ENCODE measurements at places on chromosomes 7 and 10. TPM values are rescaled to one million over a fixed set of nuclear protein-coding genes. Genes with fewer than 3 reads are reported as not detected.

The NEUROD6 gene
- 0.04 TPM for total RNA-seq

GRCh38 chr7:152014722-152015121 is 10.8 kb upstream of the GALNT11 start:
- DNase-seq: no peak
- H3K36me3 ChIP-seq: no peaks in the 10 kb centered on the region
- H3K27ac ChIP-seq: no peak overlapping the region
- H3K4me3 ChIP-seq: no peak overlapping the region

DNA sequence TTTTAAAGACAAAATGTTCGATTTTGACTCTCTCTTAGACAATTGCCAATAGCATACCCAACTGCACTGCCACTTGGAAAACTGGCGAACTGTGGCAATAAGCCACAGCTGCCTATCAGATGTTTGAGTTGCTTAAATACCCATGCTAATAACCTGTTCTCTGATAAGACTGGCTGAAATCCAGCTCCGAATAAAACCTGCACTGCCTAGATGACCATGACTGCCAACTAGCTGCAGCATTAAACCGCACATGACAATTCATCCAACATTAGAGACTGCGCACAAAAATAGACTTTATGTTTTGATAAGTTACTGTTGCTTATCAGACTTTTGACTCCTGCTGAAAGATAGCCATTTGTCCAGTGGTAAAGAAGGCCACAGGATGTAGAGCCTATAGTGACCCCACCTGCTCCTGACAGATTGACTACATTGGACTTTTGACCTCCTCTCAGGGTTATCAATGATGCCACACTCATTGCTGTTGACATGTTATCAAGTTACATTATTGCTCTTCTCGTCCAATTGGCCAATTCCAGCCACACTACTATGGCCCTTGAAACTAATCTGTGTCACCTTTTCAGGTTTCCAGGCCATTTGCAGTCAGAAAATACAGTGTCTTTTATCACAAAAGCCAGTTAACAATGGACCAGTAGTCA is 299.0 kb downstream of the HGF start:
- no peak overlapping the region for H3K27ac ChIP-seq
- peaks cover 6% of the 10 kb centered on the region for H3K4me1 ChIP-seq
- no peak for DNase-seq
- no peak overlapping the region for H3K4me3 ChIP-seq

DNA sequence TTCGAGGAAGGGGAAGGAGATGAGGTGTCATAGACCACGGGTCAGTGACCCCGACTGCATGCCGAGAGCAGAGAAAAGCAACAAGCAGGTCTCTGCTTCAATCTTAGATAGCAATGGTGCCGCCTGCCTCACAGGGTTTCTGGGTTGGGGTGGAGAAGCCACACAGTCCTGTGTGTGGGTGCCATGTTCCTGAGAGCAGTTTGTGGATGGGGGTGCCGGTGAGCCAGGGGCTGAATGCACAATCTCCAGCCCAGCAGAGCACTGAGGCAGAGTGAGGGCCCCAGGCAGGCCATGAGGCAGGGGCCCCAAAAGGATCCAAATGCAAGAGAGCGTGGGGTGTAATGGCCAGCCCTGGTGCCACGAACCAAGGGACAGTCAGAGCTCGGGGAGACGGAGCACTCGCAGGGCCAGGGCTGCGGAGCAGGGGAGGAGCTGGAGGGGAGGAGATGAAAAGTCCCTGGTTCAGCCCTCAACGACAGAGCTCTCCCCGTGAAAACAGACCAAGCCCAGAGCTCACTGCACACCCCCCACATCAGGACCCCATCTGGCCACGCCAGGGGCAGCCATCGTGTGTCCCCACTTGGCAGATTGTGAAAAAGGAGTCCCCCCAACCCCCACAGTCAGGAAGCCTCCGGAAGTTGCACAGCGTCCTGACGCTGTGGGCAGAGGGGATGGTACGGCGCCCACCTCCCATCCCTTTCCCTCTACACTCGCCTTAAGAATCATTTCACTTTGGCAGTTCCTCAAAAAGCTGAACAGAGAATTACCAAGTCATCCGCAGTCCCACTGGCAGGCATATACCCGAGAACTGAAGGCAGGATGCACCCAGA is 19.9 kb downstream of the WDR86 start:
- no peak for DNase-seq
- H3K4me3 ChIP-seq: no peak overlapping the region
- peaks cover 16% of the 10 kb centered on the region for H3K4me1 ChIP-seq
- H3K36me3 ChIP-seq: no peaks in the 10 kb centered on the region

The FAM24B gene
- 2.3 TPM for total RNA-seq

The SMO gene
- 35.9 TPM for total RNA-seq

GRCh38 chr10:102523250-102524029 is 19.7 kb downstream of the SUFU start:
- no peak overlapping the region for H3K4me3 ChIP-seq
- no peaks in the 10 kb centered on the region for H3K27me3 ChIP-seq
- H3K36me3 ChIP-seq: peaks cover 9% of the 10 kb centered on the region
- no peak overlapping the region for H3K27ac ChIP-seq
- H3K4me1 ChIP-seq: peaks cover 4% of the 10 kb centered on the region

- no peak overlapping the region for H3K27ac ChIP-seq
- H3K4me3 ChIP-seq: no peak overlapping the region
- no peak for DNase-seq
- peaks cover 2% of the 10 kb centered on the region for H3K4me1 ChIP-seq
Measured at GRCh38 chr7:136131304-136131630, 154.1 kb upstream of the MTPN start.

DNA sequence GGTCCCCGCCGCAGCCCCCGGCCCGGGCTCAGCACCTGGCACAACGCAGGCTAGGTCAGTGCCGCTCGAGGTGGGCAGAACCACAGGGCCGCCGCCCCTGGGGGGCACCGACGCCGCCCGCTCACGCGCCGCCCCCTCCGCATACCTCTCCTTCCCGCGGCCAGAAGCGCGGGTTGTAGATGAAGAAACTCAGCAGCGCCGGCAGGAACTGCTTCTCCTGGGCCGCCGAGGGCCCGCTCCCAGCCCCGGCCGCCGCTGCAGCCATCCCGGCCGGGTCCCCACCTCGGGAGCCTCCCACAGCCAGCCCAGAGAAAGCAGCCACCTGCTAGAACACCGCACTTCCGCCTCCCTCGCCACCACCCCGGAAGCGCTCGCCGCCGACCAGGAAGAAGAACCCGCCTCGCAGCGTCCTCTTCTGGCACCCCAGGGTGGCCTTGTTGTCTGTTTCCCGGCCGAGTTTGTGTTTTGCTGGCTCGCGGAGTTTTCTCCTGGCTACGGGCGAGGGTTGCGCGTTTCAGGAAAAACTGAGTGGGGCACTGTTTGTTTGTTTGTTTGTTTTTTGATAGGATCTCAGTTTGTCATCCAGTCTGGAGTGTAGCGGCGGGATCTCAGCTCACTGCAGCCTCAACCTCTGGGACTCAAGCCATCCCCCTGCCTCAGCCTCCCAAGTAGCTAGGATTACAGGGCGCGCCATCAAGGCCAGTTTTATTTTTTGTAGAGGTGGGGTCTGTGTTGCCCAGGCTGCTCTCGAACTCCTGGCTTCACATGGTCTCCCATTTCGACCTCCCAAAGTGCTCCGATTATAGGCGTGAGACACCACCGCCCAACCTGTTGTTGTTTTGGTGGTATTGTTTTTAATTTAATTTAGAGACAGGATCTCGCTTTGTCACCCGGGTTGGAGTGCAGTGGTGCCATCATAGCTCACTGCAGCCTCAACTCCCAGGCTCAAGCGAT is 17.7 kb downstream of the OCM2 start:
- no peaks in the 10 kb centered on the region for H3K27me3 ChIP-seq
- peaks cover 5% of the 10 kb centered on the region for H3K4me1 ChIP-seq
- H3K27ac ChIP-seq: no peak overlapping the region
- H3K36me3 ChIP-seq: no peaks in the 10 kb centered on the region
- H3K4me3 ChIP-seq: peak overlapping the region; percentile 72

DNA sequence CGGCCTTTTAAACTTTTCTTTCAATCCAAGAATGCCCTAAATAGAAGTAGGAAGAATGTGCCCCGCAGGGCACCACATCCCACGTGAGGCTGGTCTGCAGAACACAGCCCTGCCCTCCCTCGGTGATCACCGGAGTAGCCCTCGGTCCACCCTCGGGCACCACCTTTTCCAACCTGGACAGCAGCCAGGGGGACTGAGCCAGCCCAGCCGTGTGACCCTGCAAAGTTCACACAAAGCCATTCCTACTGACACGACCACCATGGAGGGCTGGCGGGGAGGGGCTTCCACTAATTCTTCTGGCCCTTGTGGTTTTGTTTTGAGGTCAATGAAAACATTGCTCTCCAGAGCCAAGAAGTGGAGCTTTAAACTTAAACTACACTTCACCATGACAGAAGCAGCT is 132.2 kb downstream of the TCERG1L start:
- no peak for DNase-seq
- no peak overlapping the region for H3K4me3 ChIP-seq
- H3K27me3 ChIP-seq: peaks cover 7% of the 10 kb centered on the region
- H3K4me1 ChIP-seq: peaks cover 13% of the 10 kb centered on the region

DNA sequence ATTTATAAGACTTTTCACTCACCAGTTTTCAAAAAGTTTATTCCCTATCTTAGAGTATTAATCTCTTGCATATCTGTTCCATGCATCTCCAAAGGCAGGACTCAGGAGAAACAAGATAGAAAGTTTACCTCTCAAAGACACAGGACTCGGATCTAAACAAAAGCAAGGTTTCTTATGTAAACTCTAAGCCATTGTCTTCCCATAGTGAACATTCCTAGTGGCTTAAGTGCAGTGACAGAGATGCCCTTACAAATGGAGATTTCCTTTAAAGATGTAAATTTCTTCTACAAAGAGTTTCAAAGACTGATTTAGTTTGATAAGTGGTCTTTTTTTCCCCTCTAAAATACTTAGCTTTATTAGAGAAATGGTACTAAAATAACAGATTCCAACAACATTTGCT is 209.8 kb downstream of the ACTR3B start:
- no peak overlapping the region for H3K4me3 ChIP-seq
- H3K27me3 ChIP-seq: no peaks in the 10 kb centered on the region
- no peak for DNase-seq
- no peak overlapping the region for H3K27ac ChIP-seq

DNA sequence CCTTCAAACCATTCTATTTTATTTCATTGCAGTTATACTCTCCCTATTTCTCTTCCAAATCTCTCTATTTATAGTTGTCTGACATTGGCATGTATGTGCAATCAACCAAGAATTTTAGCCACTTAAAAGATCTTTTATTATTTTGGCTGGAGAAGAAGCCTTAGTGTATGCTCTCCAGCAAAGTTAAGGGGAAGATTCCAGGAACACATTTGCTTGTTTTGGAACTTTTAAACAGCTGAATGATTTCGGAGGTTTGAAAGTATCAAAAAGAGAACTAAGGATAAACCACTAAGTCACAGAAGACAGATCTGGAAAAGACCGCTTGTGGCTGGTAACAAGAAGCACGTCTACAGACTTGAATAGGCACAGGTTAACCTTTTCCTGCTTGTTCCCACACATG is 182.2 kb upstream of the FZD1 start:
- DNase-seq: peak; percentile 81
- H3K4me3 ChIP-seq: no peak overlapping the region
- H3K4me1 ChIP-seq: peaks cover 6% of the 10 kb centered on the region

The LIPN gene
- total RNA-seq: not detected

DNA sequence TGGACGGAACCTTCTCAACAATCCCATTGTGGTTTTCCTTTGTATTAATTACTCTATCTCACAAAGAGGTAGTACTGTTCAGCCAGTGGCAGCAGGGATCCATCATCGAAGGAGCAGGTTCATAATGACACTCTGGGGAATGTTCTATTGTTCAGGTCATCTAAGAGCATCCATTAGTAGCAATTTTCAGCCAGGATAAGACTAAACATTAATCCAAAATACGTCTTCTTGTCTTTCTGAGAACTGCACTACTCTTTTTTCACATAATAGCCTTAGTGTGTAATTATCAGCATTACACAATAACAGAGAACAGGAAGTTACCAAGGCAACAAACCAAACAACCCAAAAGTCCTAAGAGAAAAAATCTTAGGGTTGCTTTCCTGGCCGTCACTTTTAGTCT is 259.5 kb upstream of the VWC2 start:
- no peaks in the 10 kb centered on the region for H3K27me3 ChIP-seq
- H3K4me1 ChIP-seq: no peaks in the 10 kb centered on the region
- H3K36me3 ChIP-seq: no peaks in the 10 kb centered on the region
- H3K27ac ChIP-seq: no peak overlapping the region
- no peak overlapping the region for H3K4me3 ChIP-seq
- DNase-seq: peak; percentile 61

DNA sequence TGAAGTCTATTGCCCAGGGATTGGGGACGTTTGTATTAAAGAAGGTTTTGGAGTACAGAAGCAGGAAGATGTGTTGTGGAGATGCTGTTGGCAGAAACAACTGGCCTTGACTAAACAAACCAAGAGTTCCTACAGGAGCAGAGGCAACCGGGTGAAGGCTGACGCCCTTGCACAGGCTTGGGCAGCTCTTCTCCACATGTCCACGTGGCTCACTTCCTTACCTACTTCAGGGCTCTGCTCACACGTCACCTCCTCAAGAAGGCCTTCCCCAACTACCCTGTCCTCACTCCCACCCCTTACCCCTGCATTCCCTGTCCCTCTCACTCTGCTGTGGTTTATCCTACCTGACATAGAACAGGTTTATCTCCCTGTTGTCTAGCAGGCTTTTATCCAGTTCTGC is 59.9 kb upstream of the JAZF1 start:
- no peak overlapping the region for H3K4me3 ChIP-seq
- no peak overlapping the region for H3K27ac ChIP-seq
- no peaks in the 10 kb centered on the region for H3K36me3 ChIP-seq
- no peaks in the 10 kb centered on the region for H3K4me1 ChIP-seq

The MMP21 gene
- 0.18 TPM for total RNA-seq

The FUOM gene
- total RNA-seq: 12.1 TPM

The BBIP1 gene
- total RNA-seq: 22.5 TPM

- peak; percentile 27 for DNase-seq
- H3K4me1 ChIP-seq: no peaks in the 10 kb centered on the region
- H3K27me3 ChIP-seq: no peaks in the 10 kb centered on the region
- H3K4me3 ChIP-seq: no peak overlapping the region
- no peaks in the 10 kb centered on the region for H3K36me3 ChIP-seq
Measured at GRCh38 chr7:38535073-38535472, 96.1 kb downstream of the AMPH start.

The CDH23 gene
- total RNA-seq: 4.2 TPM

DNA sequence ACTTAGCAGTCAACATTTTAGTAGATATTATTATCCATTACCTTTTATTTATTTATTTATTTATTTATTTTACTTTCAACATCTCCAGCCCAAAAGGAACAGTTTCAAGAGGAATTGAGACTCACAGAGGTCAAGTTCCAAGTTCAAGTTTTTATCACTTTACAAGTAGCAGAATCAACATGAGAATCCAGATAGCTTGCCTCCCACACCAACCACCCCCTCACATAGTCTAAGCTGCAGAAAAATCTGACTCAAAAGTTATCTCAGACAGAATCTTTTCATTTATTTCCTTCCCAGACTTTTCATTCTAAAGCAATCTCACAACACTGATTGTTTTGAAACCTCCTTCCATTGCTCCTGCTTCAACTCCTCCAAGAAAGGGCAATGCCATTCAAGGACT is 129.6 kb downstream of the GRM3 start:
- DNase-seq: no peak
- H3K36me3 ChIP-seq: no peaks in the 10 kb centered on the region
- no peaks in the 10 kb centered on the region for H3K4me1 ChIP-seq
- H3K4me3 ChIP-seq: no peak overlapping the region
- H3K27me3 ChIP-seq: no peaks in the 10 kb centered on the region

GRCh38 chr7:149097088-149097487 is 6.6 kb upstream of the ZNF786 start:
- peaks cover 3% of the 10 kb centered on the region for H3K36me3 ChIP-seq
- H3K27me3 ChIP-seq: no peaks in the 10 kb centered on the region
- no peaks in the 10 kb centered on the region for H3K4me1 ChIP-seq

The OR9A2 gene
- 0.18 TPM for total RNA-seq

The CYP3A4 gene
- total RNA-seq: 0.04 TPM
